ENCODE measurements at places on chromosomes 6 and 20. TPM values are rescaled to one million over a fixed set of nuclear protein-coding genes. Genes with fewer than 3 reads are reported as not detected.

DNA sequence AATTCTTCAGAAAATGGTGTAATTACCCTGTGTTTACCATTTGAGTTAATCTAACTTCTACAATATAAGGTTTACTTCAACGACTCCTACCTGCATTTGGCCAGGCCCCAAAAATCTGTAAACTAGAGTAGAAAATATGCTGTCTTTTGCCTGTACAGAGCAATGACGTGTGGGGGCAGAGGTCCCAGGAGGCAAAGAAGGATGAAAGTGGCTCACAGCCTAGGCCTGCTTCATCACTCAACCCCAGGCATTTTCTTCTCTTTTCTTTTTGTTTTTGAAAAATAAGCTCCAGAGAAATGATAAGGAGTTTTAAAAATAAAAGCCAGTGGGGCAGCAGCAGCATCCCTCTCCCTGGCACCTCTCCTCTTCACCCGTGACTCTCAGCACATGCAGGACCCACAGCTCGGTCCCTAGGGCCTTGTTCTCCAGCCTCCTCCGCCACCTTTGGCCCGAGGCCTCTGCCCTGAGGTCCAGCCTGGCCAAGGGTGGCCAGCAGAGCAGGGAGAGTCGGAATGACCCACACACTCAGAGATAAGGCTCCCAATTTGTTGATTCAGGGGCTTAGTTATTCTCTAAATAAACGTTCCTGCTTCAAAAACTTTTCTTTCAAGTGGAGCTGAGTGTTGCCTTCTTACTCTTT is 310.3 kb upstream of the RNF24 start:
- DNase-seq, result no peak

GRCh38 chr6:13702809-13703302 is 8.8 kb downstream of the RANBP9 start:
- DNase-seq, result no peak

GRCh38 chr6:50361641-50362331 is 312.1 kb upstream of the DEFB112 start:
- DNase-seq, result no peak

- DNase-seq, result no peak
Measured at GRCh38 chr6:56407883-56408410, 160.6 kb upstream of the COL21A1 start.

VGLL2 gene
- not detected for total RNA-seq
